ENCODE measurements at places on chromosomes 7 and 10.
A peak's percentile ranks its signal among the peaks of the same experiment; 100 is the strongest.

- peak; percentile 88 for DNase-seq
These were observed 509.4 kb downstream of the PTPRN2 start for GRCh38 chr7:158077934-158078910.

GRCh38 chr10:84626397-84627087, 298.2 kb downstream of the CCSER2 start:
- DNase-seq, result no peak

GRCh38 chr7:27753863-27754262, 13.9 kb downstream of the TAX1BP1 start:
- DNase-seq, result no peak

DNA sequence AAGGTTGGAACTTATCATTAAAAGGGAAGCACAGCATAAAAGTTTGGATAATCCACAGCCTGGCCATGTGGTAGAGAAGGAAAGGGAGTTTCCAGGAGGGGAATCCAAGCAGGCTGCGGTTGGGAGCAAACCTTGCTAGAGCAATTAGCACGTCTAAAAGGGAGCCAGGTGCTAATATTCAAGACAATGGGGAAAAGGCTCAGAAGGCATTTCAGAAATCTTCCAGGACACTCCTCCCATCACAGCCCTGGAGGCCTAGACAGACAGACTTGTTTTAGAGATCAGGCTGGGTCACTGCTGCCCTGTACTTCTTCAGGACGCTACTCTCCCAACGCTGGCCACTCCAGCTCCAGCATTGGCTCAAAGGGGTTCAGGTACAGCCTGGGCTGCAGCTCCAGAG, 96.2 kb upstream of the KAT6B start:
- DNase-seq, result no peak

GRCh38 chr10:71265618-71266146, 53.3 kb downstream of the UNC5B start:
- no peak for DNase-seq

- DNase-seq, result peak; percentile 42
These were observed 84.8 kb upstream of the GRM3 start for GRCh38 chr7:86558680-86559501.

DNA sequence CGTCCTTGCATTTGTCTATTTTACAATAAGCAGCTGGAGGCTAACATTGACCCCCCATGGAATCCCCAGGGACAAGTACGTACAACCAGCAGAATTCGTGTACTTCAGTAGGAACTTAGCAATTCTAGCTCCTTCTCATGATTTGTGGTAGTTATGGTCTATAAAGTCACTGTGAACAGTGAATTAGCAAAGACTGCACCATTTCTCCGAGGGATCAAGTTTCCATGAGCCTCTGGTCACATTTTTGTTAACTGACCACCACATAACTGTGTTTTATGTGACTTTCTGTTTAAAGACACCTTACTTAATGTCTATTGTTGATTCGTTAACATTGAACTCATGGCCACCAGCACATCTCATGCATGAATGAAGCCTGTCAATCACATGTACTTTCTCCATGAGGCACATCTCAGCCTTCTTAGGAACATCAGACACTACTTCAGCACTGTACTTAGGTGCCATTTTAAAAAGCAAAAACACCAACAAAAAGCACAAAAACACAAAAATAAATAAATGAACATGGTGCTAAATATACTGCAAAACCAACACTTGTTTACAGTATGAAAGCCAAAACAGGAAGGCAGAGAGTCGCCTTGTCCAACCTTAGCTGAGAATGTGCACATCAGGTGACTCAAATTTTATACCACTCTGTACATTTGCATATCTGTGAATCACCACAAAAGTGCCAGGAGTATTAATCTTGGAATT, 9.0 kb upstream of the UCN3 start:
- no peak for DNase-seq
